Fibroblast of the conjunctiva (primary cell): ENCODE measurements at places on chromosomes 1 and 21.

DNA sequence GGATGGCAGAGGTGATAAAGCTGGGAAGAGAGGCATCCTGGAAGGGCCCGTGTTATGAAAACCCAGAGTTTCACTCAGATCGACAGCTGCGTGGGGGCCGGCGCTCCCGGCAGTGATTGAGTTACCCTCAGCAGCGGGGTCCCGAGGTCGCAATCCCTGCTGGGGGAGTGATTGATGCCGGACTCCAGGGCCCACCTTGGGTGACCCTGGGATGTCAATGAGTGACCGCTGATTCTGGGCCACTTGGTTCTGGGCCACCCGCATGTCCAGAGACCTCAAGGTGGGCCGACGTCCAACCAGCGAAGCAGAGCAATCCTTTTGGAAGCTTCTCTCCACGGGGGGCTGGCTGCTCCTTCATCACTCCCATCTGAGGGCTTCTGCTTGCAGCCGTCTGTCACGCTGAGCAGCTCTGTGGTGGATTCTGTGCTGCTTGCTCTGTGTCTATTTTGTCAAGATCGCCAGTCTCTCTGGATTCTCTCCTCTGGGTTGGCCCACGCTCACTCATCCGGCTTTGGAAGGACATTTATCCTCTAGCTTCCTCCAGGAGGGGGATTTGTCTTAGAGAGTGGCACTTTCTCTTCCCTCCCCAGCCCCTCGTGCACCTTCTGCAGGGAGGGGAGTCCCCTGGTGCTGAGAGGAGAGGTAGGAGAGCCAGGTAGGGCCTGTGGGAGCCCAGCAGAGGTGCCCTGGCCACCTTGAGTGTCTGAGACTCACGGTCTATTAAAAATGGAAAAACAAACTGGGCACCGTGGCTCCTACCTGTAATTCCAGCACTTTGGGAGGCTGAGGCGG is 110.9 kb upstream of the C1orf174 start:
- DNase-seq, result no peak

DNA sequence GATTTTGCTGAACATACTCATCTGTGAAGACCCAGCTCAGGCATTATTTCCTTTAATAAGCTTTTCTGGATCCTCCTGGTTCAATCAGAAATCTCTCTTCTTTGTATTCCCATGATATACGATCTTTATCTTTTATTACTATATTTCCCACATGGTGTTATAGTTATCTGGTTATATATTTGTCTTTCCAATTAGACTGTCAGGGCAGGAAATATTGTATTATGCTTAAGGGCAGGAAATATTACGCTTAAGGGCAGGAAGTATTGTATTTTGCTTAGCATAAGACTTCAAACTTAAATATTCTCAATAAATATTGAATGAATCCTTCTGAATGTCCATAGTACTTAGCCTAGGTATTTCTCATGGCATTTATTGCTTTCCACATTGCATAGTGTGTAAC is 122.2 kb downstream of the COQ8A start:
- DNase-seq, result no peak

DNA sequence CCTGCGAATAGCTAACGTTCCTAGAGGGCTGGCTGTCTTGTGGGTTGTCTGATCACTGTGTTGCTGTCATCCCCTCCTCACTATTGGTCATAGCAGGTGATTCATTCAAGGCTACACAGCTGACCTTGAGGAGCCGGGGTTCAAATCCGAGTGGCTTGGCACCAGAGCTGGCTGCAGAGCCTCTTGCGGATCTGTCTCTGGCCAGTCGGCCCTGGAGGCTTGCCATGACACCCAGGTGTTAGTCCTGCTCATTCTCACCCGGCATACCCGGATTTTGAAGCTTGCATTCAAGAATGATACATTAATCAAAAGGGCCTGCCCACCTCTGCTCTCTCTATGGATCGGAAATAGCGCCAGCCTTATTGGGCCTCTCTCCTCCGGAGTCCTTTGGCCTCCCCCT is 110.4 kb downstream of the DHRS3 start:
- no peak for DNase-seq

DNA sequence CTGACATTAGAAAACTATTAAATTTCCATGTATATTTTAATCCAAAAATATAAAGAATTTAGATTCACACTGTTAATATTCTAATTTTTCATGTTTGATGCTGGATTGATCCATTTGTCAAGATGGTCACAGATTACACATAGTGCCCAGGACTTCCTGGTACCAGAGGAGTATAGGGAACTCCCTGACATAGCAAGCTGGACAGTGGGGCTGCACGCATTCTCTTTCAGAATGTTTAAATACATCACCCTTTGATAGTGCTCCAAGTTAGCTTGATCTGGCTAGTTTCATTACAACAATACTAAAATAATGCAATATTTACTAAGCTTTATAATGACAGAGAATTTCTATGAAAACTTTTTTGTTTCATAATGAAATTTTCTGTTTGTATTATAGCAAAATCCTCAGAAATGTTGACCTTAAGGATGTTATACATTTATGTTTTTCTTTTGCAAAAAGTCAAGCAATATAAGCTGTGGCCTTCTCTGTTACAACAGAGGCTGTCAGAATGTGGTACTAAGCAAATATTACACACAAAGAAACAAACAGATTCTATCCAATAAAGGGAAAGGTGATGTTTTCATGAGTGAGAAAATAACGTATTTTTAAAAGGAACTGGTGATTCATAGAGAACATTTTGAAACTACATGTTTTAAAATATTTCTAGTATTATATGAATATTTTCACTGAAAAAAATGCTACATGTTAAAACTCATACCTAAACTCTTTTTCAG is 84.7 kb downstream of the SLC35F3 start:
- no peak for DNase-seq

DNA sequence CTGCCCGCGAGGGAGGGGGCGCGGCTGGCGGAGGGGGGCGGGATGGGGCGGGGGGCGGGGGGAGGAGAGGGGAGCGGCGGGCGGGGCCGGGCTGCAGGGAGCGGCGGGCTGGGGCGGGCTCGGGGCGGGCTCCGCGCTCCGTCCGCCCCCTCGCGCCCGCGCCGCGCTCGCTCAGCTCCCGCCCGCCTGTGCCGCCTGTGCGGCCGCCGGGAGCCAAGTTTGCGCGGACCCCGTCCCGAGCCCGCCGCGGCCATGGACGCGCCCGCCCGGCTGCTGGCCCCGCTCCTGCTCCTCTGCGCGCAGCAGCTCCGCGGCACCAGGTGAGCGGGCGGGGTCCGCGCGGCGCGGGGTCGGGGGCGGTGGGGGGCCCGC is at the start of gene GABRD:
TSS of gene GABRD (plus strand) at position 174 of the 372 bp plus-strand sequence. CDS start at position 253, 79 bp downstream.
- no peak for DNase-seq

DNA sequence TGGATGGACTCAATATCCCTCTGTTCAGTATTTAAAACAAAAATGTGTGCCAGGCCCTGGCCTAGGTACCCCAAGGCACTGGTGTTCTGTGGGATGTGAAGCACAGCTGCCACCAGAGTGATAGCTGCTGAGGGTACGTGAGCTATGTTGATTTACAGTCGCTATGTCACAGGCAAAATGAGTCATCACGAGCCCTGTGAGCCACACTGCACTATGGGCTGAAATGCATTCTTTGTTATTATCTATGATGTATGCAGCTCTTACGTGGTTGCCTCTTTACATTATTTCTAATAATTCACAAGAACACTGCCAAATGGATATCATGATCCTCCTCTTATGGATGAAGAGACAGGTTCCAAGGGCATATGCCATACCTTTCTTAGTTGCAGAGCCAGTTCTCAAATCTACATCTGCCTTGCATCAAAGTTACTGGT is 2.1 kb downstream of the TEX38 start:
- DNase-seq, result no peak

DNA sequence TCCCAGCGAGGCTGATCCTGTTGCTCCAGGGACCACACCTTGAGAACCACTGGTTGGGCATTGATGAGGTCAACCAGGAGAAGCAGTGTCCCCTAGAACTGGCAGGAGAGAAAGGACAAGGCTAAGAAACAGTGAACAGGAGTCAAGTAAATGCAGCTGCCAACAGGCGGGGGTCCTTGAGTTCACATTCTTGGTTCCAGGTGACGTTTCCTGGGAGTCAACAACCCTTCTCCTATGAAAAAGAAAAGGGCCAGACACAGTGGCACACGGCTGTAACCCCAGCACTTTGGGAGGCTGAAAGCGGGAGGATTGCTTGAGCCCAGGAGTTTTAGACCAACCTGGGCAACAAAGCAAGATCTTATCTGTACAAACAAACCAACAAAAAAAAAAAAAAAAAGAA is 98.3 kb downstream of the KAZN start:
- no peak for DNase-seq

- no peak for DNase-seq
Measured at GRCh38 chr1:7587773-7588456, 183.2 kb upstream of the VAMP3 start.

- no peak for DNase-seq
Measured at GRCh38 chr1:19372602-19373001, 60.5 kb downstream of the SLC66A1 start.

- DNase-seq, result no peak
Measured at GRCh38 chr1:208108213-208108608, 136.0 kb downstream of the PLXNA2 start.

- DNase-seq, result no peak
Measured at GRCh38 chr1:225440380-225441221, 12.8 kb upstream of the LBR start.

DNA sequence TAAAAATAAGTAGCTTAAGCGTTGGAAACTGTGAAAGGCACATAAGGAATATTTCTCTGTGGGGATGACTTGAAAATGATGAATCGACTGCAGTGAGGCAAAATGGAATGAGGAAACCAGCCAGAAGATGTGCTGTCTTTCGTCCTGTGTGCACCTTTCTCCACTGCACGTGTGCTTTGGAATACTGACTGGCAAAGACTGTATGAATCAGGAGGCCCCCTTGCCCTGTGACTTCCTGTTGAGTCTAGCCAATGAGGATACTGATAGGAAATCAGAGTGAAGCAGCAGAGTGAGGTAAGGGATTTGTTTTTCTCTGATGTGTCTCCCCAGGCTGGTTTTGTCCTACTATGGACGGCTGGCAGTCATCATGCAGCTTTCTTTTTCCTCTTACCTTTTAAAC is 118.2 kb upstream of the ADGRL4 start:
- no peak for DNase-seq

DNA sequence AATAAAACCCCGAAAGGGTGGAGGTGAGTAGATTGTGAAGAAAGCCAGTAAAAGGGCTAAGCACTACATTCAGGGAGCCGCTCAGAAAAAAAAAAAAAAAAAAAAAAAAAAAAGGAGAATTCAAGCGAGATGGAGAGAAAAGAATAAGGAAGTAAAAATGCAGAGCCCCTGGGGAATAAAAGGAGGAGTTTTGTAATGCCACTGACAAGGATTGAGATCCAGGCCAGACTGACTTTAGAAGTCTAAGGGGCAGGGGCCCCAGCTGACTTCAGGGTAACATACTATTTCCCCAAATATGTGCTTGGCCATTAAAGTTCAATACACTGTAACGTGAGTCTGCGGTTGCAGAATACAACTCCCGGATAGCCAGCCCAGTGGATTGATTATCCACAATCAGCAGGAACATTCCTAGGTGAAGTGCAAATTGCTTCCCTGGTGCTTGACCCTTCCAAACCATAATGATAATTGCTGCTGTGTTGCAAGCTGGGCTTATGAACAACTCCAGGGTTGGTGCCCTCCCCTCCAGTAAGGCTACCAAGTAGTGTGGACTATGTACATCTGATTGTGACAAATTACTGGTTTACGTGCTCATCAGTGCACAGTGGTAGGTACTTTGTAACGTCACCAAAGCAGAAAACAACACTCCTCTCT is 30.7 kb upstream of the RRP15 start:
- DNase-seq, result no peak
